Activated CD8-positive, alpha-beta T cell treated with anti-CD3 and anti-CD28 coated beads for 36 hours (primary cell): ENCODE measurements at places on chromosomes 2 and 18. TPM values are rescaled to one million over a fixed set of nuclear protein-coding genes. Genes with fewer than 3 reads are reported as not detected.

PTPRN gene
- 1.1 TPM for total RNA-seq

GRCh38 chr2:132468821-132469675 lies 52.4 kb downstream of the GPR39 start:
- no peak for DNase-seq

IL36G gene
- total RNA-seq: not detected

- DNase-seq: no peak
Measured at GRCh38 chr2:51620796-51621195, 588.9 kb upstream of the NRXN1 start.

DNA sequence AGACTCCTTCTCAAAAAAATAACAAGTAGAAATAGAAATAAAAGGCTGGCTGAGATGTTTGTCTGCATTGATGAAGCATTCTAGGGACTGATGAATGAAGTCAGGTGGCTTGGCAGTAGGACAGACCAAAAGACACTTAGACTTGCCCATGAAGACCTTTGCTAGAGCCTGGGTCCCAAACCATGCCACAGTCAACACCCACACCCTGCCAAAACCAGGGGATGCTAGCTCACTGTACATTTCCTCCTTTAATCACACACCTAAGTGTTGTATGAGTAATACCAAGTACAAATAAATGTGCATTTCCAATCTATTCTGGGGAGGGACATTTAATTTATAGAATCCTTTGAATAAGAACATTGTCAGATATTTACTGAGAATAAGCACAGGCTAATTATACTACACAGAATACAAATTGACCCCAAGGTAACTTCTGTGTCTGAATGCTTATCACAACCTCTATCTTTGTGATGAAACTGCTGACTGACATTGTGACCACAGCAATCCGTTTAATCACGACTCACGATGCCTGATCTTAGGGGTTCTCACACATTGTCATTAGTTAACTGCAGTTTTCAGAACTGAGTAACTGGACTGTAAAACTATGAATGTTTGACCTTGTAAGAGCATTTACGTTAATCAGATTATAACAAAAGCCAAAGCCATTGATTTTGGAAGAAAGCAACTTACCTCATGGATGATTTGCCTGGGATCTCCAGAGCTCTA lies 10.5 kb upstream of the NOL10 start:
- no peak for DNase-seq

ADGRF3 gene
- total RNA-seq: 5.7 TPM

CYP27C1 gene
- total RNA-seq: not detected

DNA sequence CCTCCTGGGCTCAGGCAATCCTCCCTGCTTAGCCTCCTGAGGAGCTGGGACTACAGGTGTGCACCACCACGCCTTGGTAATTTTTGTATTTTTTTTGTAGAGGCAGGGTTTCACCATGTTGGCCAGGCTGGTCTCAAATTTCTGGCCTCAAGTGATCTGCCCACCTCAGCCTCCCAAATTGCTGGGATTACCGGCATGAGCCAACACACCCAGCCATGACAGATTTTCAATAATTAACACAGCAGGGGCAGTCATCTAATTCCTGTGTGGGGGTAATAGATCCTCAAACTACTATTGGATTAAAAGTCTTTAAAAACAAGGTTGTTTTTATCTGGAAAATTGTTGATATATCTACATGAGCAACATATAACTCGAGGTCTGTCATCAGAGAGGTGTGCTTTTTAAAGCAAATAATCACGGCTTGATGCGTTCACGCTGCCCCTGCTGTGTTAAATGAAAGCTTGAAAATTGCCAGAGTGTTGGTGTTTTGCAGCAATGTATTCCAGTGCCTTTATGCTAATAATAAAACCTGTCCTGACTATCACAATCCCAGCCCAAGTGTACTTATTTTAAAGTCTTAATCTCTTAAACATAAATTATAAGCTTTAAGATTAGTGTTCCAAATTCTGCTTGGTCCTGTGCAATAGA lies 35.6 kb upstream of the ASB1 start:
- DNase-seq: no peak

DNA sequence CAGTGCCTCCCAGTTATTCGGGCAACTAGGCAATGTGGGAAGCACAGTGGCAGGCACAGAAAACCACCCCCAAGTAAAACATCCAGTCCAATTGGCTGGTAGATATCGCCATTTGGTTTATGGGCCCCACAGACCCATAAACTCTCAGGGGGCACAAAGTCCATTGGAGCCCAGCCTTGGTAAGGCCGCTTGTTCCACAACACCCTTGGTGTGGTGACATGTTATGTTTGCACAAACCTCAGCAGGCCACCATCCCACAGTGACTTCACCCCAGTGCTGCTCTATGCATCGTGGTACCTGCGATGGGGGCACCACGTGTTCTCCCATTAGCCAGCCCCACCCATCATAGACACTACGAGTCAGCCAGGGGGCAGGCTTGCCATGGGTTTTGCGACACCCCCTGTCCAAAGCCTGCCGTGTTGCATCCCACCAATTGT lies 18.5 kb downstream of the PHOSPHO2 start:
- DNase-seq: no peak

DNA sequence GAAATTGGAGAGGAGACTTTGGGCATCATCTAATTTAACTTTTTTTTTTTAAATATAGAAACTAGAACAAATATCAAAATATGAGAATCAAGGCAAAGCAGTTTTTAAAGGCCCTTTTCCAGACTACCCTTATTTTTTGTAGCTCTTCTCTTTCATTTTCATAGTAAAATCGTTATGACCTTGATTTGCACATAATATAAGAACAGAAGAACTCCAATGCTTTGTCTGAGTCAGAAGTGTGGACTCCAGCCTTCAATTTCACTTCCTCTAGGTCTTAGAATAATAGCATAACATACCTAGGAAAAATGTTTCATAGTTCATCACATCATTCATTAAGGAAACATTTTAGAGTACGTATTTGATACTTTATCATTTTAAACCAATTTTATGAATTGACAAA lies 74.4 kb downstream of the ANKRD12 start:
- no peak for DNase-seq

SPDYA gene
- 1.4 TPM for total RNA-seq

DNA sequence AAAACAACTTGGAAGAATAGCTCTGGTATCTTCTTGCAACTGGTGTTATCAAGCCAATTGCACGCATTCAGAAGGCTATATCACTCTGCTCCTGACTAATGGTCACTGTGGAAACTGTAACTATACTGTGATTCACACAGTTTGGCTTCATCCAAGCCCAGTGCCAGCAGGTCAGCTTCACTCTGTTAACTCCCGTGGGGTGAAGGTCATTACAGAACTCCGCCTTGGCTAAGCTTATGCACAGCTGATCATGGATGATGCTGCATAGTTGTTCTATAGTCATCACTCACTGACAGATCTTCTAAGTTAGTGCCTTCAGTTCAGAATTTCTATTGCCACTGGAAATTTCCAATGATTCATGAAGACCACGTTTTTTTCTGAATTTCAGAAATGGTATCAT lies 497.2 kb upstream of the NETO1 start:
- no peak for DNase-seq

REG3A gene
- total RNA-seq: not detected
